MG63 (cell line): ENCODE measurements at places on chromosomes 4 and X. TPM values are rescaled to one million over a fixed set of nuclear protein-coding genes. Genes with fewer than 3 reads are reported as not detected.

DNA sequence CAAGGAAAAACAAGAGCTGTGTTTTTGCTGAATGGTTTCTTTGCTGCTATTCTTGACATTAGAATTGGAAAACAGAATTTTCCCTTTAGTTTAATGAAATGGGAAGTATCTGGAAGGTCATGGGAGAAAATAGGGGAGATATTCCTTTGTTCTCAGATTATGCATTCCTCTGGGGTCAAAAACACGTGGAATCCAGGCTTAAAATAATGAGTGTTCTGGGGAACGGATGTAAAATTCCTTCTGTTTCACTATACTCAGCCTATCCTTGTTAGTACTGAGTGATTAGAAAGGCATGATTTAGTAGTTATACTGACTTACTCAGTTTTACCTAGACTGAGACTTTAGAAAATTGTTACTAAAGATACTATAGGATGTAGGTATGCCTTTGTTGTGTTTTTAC, 107.3 kb downstream of the ARHGAP10 start:
- DNase-seq = no peak

- DNase-seq = no peak
These were observed 174.8 kb downstream of the HHIP start for GRCh38 chr4:144820728-144821085.

KCNE5 gene
- total RNA-seq = 0.53 TPM in 1 of 2 replicates, not detected in the other

- DNase-seq = no peak
These were observed 62.7 kb downstream of the ANTXR2 start for GRCh38 chr4:80010316-80010715.

- peak; percentile 25 for DNase-seq
These were observed 84.3 kb downstream of the SPRY1 start for GRCh38 chr4:123480706-123481418.

PRPS2 gene
- 67.4 and 84.2 TPM in 2 replicates for total RNA-seq

FAM47E gene
- 0.16 TPM in 1 of 2 replicates, not detected in the other for total RNA-seq

DNA sequence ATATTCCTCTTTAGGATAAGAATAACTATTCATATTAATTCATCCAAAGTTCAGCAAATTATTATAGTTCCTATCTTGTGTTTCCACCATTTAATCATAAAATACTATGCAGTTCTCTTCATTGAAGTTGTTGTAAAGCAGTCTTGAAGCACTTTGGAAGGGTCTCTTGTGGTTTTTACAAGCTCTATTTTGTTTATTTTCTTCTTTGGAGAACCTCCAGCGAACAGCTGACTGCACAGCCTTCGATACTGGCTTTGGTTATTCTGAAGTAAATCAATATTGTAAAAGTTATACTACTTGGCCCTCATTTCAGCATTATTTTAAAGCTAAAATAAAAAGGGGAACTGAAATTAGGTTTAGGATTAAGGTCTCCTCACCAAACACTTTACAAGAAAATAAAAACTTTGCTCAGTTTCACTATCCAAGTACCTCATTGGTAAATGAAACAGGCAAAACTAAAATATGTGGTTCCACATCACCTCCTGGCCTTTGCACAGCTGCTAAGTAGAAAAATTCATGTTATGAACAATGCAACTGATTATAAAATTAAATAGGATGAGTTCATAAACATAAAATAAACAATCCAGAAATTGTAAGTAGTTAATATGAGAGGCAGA, 1629.2 kb upstream of the ADGRL3 start:
- DNase-seq = no peak

PAK3 gene
- not detected in 2 replicates for total RNA-seq

GRCh38 chr4:132180020-132180427, 969.1 kb upstream of the PCDH10 start:
- peak; percentile 2 for DNase-seq

HS6ST2 gene
- 1.3 and 5.5 TPM in 2 replicates for total RNA-seq

DNA sequence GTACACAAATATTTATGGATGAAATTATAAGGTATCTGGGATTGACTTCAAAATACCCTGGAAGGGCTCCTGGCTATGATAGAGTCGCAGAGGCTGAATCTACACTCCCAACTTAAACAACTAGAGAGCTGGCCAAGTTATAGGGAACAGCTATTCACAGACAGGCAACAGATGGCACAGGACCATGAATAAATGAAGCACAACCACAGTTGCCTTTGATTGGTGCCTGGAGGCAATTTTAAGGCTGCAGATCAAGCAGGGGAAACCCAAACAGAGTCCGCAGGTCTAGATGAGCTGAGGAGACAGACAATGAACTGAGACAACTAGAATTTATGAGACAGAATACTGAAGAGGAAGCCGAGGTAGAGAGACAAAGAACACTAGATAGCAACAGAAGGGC, 155.9 kb downstream of the EVC2 start:
- no peak for DNase-seq

DNA sequence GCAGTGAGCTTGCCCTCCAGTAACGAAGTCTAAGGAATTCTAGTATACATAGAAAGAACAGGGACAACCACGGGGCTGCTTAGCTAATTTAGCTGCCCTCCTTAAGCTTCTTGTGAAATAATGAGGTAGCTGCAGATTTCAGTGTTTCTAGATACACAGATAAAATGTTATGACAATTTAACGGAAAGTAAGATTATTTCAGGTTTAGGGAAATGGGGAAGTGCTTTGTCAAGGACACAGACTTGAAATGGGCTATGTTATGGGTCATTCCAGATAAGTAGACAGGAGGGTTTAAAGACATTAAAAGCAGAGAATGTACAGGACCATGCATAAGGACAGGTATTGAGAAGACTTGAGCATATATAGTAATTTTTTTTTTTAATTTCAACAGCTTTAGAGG, 34.2 kb upstream of the ZNF518B start:
- DNase-seq = no peak

DNA sequence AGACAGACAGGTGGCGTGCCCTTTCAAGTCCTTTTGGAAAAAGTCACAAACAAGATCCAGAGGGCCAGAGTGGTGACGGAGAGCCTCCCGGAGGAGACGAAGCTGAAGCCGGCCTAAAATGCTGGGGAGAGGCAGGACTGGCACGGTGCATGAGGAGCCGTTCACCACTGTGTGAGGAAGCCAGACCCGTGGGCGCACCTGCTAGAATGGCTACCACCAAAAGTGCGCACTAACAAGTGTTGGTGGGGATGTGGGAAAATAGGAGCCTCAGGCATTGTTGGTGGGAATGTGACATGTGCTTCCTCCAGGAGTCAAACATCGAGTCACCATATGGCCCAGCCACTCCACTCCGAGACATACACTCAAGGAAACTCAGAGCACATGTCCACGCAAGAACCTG, 67.4 kb upstream of the HELT start:
- DNase-seq = no peak

SRPX gene
- 1.1 and 6.2 TPM in 2 replicates for total RNA-seq

MAGEB1 gene
- not detected in 2 replicates for total RNA-seq

- no peak for DNase-seq
These were observed 677.7 kb upstream of the HTR2C start for GRCh38 chrX:113906168-113906567.

- no peak for DNase-seq
These were observed 67.8 kb downstream of the NBDY start for GRCh38 chrX:56796641-56797395.

AFP gene
- 0.22 and 2.5 TPM in 2 replicates for total RNA-seq

- DNase-seq = no peak
These were observed 77.5 kb downstream of the MSN start for GRCh38 chrX:65744965-65745364.

- DNase-seq = no peak
These were observed 18.8 kb downstream of the IL3RA start for GRCh38 chrX:1355131-1356046.

DNA sequence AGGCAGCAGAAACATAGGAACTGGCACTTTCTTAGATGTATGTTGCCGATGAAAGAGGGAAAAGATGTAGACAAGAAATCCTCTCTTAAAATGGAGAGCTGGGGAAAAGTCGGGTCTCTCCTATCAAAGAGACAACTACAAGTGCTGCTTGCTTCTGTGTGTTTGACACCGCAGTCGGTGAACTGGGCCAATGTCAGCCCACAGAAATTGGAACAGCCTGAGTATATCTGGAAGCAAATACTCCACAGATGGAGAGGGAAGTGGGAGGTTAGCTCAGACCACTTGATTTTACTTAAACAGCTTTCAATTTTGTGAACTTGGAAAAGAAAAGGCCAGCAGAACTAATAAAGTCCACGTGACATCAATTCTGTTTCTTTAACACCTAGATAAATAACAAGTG, 230.9 kb upstream of the FAT1 start:
- DNase-seq = no peak

DNA sequence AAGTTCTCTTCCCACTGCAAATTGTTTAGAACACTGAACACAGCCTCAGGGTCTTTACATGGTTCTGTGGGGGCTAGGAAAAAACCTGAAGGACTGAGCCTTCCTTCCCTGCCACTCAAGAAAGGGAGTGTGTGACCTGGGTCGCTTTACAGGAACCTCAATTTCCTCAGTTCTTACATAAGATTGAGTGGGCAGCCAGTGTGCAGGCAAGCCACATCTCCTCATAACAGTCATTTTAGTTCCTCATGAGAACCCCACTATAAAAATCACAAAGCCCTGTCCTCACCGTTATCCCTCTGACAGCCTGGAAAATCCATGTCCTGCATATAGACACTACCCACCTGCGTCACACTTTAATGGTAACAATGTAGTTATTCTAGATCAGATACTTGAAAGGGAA, 2.1 kb upstream of the ETDC start:
- no peak for DNase-seq

DNA sequence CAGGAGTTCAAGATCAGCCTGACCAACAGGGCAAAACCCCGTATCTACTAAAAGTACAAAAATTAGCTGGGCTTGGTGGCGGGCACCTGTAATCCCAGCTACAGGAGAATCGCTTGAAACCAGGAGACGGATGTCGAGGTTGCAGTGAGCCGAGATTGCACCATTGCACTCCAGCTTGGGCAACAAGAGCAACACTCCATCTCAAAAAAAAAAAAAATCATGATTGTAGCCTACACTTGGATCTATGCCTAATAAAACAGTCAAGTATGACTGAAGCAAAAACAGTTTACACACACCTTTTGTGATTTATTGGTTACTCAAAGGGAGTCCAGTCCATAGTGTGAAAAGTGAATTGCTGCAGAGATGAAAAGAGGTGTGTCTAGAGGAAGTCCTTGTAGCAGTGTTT, 34.7 kb upstream of the TASL start:
- DNase-seq = no peak

GRCh38 chrX:73977542-73978169, 326.3 kb upstream of the ZCCHC13 start:
- DNase-seq = no peak

- no peak for DNase-seq
These were observed 790.8 kb downstream of the PCDH18 start for GRCh38 chr4:136741468-136741867.

DCUN1D4 gene
- total RNA-seq = 151 and 229 TPM in 2 replicates

DNA sequence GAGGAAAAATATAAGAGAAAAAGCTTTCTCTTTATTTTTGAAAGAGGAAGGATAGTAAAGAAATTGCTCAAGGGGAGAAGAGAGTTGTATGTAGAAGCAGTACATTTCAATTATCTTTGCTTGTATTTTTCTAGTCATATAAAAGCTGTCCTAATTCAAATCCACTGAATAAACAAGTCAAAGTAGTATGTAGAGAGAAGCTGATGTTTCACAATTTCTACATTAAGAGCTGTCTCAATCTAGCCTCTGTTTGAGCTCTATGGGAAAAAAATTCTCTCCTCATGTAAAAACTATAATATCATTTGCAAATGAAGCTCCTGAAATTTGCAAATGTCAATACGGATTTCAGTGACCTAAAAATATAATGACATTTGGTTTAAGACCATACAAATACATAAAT, 52.6 kb downstream of the CHM start:
- no peak for DNase-seq

MAGEA12 gene
- not detected in 2 replicates for total RNA-seq

DNA sequence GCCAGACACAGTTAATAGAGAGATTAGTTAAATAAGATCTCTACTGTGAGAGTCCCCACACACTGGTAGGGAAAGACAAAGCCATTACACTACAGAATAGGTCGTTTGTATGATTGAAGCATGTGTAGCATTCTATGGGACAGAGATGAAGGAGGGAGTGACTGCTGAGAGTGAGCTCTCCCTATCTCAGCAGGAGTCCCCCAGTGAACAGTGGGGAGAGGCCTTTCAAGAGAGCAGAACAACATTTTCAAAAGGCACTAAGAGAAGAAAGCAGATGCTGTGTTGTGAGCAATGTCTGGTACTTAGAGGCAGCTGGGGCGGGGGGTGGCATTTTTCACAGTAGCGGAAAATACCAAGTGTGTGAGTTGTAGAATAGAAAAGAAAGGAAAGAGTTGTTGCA, 413.6 kb downstream of the AFF2 start:
- DNase-seq = no peak

- DNase-seq = no peak
These were observed 118.5 kb downstream of the WDFY3 start for GRCh38 chr4:84847978-84848377.

CASP3 gene
- total RNA-seq = 30.8 and 36.7 TPM in 2 replicates

DNA sequence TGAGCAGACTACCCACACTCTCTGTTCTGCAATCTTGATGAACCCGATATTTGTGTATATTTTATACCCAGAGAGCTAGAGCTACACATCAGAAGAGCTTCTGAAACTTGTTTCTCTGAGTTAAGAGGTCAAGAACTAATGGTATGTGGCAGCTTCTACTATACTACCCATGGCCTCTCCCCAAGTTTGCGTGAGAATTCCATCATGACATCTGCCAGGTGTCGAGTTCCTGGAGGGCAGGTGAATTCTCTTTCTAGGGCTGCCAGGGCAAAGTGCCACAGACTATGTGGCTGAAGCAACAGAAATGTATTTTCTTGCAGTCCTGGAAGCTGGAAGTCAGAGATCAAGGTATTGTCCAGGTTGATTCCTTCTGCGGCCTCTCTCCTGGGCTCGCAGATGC, 4.4 kb downstream of the SORCS2 start:
- DNase-seq = no peak

YIPF7 gene
- total RNA-seq = not detected in 2 replicates

GRCh38 chr4:128153800-128154199, 92.7 kb downstream of the LARP1B start:
- no peak for DNase-seq

DNA sequence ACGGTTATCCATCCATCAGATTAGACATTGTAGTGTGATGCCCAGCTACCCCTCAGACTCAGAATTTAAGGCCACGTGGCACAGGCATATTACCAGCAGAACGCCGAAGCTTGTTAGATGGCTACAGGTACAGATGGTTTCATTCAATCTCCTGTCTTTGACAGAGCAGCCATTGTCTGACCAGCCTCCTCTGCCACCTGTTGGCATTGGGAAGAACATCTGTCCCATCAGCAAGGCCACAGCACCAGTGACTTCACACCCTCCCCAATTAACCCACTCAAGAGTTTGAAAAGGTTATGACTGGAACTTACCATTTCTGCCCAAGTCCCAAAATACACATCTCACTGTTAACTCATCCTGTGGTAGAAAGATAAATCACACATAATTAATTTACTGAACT, 22.0 kb upstream of the PHKA2 start:
- no peak for DNase-seq
